RPMI7951 (cell line): ENCODE measurements at places on chromosomes 2 and 18. TPM values are rescaled to one million over a fixed set of nuclear protein-coding genes. Genes with fewer than 3 reads are reported as not detected.

DNA sequence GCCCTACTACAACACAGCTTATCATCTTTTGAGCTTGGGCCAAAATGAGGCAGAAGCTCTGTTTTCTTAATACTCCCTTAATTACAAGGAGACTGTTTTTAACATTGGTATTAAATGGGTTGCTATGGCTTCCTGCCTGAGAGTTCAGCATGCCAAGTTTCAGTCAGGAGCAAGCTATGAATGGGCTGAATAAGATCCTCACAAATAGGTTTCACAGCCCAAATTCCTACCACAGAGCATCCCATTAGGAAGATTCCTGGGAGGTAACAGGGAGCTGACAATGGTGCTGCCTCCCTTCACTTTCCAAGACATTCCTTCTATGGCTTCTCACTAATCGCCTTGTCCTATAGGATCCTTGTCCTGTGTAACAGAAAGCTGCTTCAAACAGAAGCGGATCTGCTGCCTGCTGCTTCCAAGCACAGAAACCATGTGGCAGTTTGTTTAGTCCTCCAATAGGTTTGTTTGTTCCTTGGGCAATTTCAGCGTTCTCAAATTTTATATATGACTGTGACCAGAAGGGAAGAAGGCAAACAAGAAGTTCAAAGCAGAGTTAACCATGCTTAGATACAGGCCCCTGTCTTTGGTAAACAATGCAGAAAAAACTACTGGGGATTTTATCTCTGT is 70.9 kb downstream of the NCKAP5 start:
- no peak for DNase-seq

DNA sequence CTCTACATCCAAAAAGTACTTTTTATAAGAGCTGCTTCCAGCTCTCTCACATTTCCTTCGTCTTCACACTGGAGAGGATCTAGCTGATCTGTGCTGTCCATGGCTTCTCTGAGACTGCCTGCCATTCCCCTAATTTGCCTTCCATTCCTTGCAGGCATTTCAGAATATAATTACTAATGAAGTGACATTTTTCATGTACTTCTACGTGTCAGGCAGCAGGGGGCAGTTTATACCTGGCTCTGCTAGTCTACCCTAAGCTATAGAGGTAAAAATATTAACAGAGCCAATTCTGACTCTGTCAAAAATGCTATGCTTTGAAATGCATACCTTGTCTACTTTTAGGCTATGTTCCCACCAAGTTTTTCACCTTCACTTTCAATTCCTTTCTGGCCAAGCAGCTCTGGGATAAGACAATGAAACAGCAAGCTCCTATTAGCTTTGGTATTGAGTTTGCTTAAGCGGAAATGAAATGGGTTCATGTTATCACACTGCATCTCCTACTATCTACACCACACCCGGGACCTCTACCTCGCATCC is 81.9 kb downstream of the MEP1B start:
- DNase-seq: peak; percentile 5

The SCN9A gene
- under 0.01 and 0.12 TPM in 2 replicates for total RNA-seq

DNA sequence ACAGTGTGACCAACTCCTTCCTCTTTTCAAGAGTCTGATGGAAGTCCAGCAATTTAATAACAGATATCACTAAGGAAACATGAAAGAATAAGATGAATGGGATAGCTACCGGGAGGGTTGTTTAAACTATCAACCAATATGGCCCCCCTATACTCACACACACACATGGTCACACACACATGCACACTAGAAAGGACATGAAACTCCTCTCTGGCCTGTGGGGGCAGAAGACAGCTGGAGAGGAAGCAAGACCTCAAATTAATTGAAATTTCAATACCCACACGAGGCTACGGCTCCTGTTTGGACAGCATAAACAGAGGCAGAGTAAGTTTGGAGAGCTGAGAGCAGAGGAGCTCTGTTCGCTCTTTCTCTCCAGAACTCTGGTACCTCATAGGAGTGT is 34.7 kb upstream of the REEP1 start:
- no peak for DNase-seq

- DNase-seq: no peak
Measured at GRCh38 chr2:14285812-14286211, 346.7 kb upstream of the LRATD1 start.

DNA sequence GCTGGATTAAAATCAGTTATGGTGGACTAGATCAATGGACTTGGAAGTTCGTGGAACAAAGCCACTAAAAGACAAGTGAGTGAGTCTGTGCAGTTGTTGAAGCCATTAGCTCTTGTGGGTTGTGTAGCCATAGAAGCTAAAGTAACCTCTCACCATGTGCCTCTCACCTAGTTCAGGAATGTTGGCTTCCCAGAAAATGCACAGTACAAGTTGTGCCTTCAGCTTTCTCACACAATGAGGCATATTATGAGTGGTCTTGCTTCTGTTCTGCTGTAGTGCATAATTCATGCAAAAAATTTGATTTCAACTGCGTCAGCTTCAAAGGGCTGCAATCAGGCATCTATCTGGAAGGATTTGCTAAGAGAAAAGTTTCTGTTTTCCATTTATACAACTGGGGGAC is 26.2 kb downstream of the CERS6 start:
- no peak for DNase-seq

GRCh38 chr2:227816507-227817294 is 3.1 kb downstream of the CCL20 start:
- no peak for DNase-seq

The GALNT1 gene
- total RNA-seq: 28.3 and 37.1 TPM in 2 replicates

The ARHGAP25 gene
- total RNA-seq: 0.12 TPM in 1 of 2 replicates, not detected in the other

GRCh38 chr2:18253686-18254197 is 306.7 kb downstream of the RDH14 start:
- no peak for DNase-seq

The TMEM178A gene
- total RNA-seq: 0.10 TPM in 1 of 2 replicates, not detected in the other

GRCh38 chr2:20317690-20318089 is 33.0 kb downstream of the PUM2 start:
- DNase-seq: no peak

- no peak for DNase-seq
Measured at GRCh38 chr2:26792720-26793119, 6.9 kb downstream of the CENPA start.

GRCh38 chr18:49161627-49162026 is 210.9 kb upstream of the SMAD7 start:
- peak; percentile 50 for DNase-seq

The GALNT5 gene
- 10.6 TPM in 2 replicates for total RNA-seq

- DNase-seq: no peak
Measured at GRCh38 chr2:234945339-234945873, 6.4 kb upstream of the SH3BP4 start.

DNA sequence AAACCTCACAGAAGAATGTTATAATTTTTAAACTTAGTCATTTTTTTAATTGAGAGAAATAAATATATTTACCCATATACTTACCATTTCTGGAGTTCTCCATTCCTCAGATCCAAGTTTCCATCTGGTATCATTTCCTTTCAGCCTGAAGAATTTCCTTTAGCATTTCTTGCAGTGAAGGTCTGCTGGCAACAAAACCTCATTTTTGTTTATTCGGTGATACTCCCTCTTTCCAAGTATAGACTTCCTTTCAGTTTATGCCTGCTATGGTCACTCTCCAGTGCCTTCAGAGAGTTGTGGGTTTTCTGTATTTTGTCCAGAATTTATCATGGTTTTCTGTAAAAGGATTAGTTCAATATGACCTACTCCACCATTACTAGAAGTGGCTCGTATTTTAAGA is 17.0 kb downstream of the WDPCP start:
- no peak for DNase-seq

The RAD51AP2 gene
- total RNA-seq: not detected in 2 replicates
